ENCODE measurements at places on chromosomes 3 and 15. TPM values are rescaled to one million over a fixed set of nuclear protein-coding genes. Genes with fewer than 3 reads are reported as not detected.

NR2E3 gene
- 0.54 TPM for polyA plus RNA-seq

SAMD7 gene
- polyA plus RNA-seq = not detected

GOLGB1 gene
- 104 TPM for polyA plus RNA-seq

AEN gene
- 7.5 TPM for polyA plus RNA-seq

POTEB3 gene
- polyA plus RNA-seq = not detected

GOLGA6L7 gene
- polyA plus RNA-seq = 0.19 TPM

LRRC34 gene
- 16.0 TPM for polyA plus RNA-seq

DNA sequence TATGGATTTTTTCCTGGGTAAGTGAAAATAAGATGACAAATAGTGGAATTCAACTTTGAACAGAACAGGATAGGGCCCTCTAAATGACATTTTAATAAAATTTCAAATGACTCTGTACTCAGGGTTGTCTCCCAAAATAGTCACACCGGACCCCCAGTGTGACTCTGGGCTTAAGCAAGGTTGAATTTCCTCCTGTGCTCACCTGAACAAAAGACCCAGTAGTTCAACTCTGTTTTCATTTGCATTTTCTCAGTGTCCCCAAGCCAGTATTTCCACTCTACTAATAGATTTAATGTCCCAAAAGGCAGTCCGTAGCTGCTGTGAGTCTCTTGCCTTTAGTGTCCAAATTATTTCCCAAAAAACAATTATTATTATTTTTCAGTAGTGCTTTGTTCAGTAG is 296.6 kb downstream of the PLOD2 start:
- no peak for DNase-seq

- no peak for DNase-seq
These were observed 342.9 kb downstream of the CNTN4 start for GRCh38 chr3:2441558-2441957.

- DNase-seq = no peak
These were observed 11.1 kb downstream of the ZBTB11 start for GRCh38 chr3:101665851-101666250.

DNA sequence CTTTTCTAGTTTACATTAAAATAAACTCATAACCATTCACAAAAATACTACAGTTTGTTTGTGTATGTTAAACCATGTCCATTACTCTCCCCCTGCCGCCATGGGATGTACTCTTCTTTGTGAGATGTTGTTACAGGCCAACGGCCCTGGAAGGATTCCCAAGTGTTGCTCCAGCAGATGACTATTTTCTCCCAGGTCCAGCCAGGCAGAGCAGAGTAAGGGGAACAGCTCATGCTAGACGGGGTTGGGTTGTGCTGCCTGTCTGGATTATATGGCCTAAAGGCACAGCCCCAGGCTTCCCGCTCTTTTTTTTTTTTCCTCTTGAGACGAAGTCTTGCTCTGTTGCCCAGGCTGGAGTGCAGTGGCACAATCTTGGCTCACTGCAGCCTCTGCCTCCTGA is 24.5 kb upstream of the SLCO2A1 start:
- DNase-seq = no peak

- no peak for DNase-seq
These were observed 49.1 kb downstream of the PCOLCE2 start for GRCh38 chr3:142839831-142840230.

- DNase-seq = no peak
These were observed 33.4 kb downstream of the SH3BP5 start for GRCh38 chr3:15299036-15299435.

DNA sequence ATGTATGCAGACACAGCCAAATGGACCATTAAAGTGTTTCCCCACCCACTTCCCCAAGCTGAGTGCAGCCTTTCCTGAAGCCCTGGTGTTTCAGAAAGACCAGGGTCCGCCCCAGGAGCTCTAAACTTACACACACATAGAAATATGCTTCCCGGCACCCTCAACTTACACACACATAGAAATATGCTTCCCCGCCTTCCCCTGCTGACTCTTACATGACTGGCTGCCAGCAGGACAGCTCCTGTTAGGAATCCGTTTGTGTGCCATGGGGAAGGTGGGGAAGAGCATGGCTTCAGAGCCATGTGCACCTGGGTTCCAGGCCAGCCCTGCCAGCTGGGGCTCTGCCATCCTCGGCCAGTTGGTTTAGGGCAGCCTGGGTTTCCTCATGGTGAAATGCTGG is 3.6 kb downstream of the CLEC3B start:
- DNase-seq = no peak

GRCh38 chr3:184553385-184553784 is 8.2 kb upstream of the EPHB3 start:
- no peak for DNase-seq

GRCh38 chr3:77303955-77304699 is 264.2 kb downstream of the ROBO2 start:
- DNase-seq = no peak

DNA sequence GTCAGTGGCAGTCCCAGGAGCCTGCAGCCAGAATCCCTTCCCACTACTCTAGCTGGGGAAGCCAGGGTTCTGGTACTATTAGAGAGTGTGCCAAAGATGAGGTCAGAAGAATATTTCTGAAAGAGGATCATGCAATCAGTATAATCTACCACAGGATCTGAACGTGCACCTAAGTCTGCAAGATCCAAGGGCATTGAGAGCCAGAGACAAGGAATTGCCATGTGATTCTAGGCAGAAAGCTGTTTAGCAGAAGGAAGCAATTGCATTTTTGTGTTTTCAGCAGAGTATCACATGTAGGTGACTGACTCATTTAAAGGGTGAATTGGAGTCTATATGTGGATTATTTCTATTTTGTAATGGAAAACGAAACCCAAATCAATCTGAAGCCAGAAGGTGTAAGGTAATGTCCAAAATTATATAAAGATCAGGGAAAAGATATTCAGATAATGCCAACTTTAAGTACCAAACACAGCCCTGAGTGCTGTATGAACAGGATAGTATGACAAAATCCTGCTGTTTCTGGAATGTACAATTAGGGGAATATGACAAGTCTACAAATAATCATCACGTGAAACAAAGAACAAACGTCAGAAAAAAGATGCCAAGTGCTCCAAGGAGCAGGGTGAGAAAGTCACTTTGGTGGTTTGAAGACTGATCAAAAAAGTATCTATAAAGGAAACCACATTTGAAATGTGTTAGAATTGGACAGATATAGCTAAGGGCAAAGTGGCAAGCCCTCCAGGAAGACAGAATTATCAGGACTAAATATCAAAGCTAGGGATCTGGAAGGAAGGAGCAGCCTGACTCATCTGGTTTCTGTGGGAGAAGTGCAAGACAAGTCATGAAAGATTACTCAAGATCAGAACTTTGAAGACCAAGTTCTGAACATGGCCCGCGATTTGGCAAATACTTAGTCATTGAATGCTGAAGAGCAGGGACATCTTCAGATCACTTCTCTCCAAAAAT is 1036.6 kb downstream of the NTRK3 start:
- no peak for DNase-seq

GRCh38 chr15:72902245-72902918 is 118.8 kb upstream of the ADPGK start:
- DNase-seq = peak; percentile 70

DNA sequence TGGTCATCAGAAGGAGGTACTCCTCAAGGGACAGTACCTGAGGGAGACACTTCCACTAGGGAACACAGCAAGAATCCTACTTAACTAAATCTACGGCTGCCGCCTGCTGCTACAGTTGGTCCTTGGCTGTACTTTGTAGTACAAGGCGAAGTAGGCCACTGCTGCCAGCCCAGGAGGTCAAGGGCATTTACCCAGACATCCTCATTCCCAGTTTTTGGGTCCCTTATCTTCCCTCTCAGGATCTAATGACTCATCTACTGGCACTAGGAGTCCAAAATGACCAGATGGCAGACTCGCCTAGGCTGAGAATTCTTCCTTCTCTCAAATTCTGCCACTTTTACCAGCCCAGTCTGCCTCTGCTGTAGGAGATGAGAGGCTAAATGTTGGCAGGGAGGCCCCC is 27.1 kb upstream of the LAMP3 start:
- DNase-seq = no peak

GRCh38 chr15:29651476-29652233 is 170.6 kb downstream of the TJP1 start:
- DNase-seq = no peak

DNA sequence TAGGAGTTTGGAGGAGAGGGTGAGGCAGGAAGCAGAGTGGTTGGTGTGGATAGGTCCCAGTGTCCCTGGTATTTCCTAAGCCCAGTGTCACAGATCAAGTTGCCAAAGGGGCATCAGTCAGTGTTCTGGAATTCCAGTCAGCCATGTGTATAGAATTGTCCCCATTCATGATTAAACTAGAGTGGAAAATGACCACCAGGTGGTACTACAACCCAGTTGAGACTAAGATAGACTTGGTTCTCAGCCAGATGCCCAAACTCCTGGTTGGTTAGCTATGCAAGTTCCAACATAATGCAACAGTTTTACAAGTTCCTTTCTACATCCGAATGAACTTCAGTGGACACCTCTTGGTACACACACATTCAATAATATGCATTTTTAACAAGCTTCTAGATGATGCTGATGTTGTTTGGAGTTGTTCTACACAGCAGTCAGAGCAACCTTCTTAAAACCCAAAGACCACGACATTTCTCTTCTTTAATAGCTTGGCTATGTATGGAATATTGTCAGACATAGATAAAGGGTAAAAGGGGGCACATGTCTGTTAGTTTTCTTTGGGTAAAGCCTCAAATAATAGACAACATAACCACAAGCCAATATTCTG is 8.4 kb upstream of the ATR start:
- peak; percentile 70 for DNase-seq

- DNase-seq = no peak
These were observed 318.1 kb upstream of the MCTP2 start for GRCh38 chr15:93913310-93913709.

DNA sequence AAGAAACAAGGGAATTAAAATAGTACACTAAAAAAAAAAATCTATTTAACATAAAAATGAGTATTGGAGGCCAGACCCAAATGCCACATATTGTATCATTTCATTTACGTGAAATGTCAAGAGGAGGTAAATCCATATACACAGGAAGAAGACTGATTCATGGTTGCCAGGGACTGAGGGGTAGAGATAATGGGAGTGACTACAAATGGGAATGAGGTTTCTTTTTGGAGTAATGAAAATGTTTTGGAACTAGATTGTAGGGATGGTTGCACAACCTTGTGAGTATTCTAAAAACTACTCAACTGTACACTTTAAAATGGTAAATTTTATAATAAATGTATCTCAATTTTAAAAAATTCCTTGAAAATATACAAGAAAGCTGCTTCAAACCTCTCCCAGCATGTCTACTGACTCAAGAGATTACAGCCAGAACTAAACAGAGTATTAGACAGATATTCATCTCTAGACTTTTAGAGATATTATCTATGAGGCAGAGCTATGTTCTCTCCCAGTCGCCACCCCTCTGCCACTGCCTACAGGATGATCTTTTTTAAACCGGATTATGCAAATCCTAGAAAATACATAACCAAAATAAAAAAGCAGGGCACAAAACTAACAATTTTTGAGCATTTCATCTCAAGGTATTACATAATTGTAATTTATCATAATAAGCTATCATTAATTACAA is 6.2 kb downstream of the HLTF start:
- DNase-seq = no peak

GRCh38 chr3:101796077-101796680 is 17.2 kb downstream of the NXPE3 start:
- no peak for DNase-seq

DNA sequence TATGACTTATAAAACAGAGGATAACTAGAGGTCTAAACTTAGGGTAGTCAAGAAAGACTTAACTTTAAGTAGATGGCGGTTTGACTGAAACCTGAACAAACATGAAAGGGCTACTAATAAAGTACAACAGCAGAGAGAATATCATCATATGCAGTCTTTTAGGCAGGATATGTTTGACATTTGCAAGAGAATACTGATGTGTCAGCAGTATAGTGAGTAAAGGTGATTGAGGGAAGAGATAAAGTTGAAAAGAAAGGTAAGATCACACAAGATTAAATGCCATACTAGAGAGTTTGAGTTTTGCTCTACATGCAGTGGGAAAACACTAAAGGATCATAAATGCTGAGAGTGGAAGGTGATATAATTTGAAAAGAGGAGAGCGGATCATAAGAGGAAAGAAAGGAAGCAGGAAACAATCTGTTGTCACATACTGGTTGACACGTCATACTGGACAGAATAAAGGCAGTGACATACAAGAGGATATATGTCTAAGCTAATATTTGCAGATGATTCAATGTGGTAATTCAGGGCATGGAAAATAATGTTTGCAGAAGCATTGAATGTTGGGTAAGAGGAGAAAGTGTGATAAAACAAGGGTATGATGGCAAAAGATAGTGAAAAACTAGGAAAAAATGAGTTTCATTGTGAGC is 223.0 kb downstream of the EPHA6 start:
- DNase-seq = no peak

DNA sequence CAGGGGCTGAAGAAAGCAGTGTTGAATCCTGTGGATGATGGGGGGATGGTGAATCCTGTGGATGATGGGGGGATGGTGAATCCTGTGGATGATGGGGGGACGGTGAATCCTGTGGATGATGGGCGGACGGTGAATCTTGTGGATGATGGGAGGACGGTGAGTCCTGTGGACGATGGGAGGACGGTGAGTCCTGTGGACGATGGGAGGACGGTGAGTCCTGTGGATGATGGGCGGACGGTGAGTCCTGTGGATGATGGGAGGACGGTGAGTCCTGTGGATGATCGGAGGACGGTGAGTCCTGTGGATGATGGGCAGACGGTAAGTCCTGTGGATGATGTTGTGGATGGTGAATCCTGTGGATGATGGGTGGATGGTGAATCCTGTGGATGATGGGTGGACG is 170.7 kb downstream of the SV2B start:
- no peak for DNase-seq

DNA sequence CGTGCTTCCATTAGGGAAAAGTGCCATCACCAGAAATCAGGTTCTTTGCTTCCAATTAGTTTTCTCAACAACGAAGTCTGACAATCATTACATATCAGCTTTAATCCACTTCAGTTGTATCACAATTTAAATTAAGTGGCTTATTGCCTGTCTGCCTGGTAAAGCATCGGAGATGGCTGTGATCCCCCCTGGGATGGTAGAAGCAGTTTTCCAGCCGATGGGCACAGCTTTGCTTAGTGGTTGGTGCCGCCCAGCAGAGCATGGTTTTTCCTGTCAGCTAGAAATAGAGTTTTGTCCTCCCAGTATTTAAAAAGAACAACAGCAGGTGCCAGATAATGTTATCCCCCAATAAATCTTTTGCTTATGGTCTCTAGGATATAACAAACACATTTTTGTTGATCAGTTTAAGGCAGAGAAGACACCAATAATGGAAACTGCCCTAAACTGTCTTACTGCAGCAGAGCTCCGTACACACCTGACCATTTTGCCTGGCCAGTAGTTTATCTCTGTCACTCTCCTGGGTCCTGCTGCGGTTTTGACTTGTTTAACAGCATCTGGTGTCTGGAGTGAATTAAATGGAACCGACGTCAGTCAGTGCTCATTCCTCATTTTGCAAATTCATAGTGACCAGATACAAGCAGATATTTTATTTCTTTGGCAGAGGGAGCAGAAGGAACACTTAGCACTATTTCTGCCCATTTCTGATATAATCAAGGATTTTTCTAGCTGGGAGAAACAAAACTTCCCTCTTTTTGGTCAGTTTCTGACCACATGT is 79.1 kb downstream of the SLC49A4 start:
- no peak for DNase-seq

- DNase-seq = no peak
These were observed 412.9 kb downstream of the TIGIT start for GRCh38 chr3:114706591-114707232.

- DNase-seq = peak; percentile 39
These were observed 89.5 kb downstream of the EOMES start for GRCh38 chr3:27632431-27633223.
